Activated CD8-positive, alpha-beta T cell treated with anti-CD3 and anti-CD28 coated beads for 36 hours (primary cell): ENCODE measurements at places on chromosomes 2 and 18. TPM values are rescaled to one million over a fixed set of nuclear protein-coding genes. Genes with fewer than 3 reads are reported as not detected.

- DNase-seq, result no peak
These were observed 202.6 kb downstream of the HDAC4 start for GRCh38 chr2:239198221-239198620.

ICOS gene
- total RNA-seq, result 55.0 TPM

- peak; percentile 25 for DNase-seq
These were observed 65.3 kb downstream of the WDR75 start for GRCh38 chr2:189506514-189506976.

- no peak for DNase-seq
These were observed 41.6 kb upstream of the ALMS1 start for GRCh38 chr2:73343992-73344391.

GLB1L gene
- total RNA-seq, result 2.8 TPM
